ENCODE measurements at places on chromosomes 6 and 20.
A peak's percentile ranks its signal among the peaks of the same experiment; 100 is the strongest.

- DNase-seq, result no peak
Observed at GRCh38 chr20:64090165-64090564, 6.0 kb upstream of the LKAAEAR1 start.

- DNase-seq, result no peak
Observed at GRCh38 chr6:24589334-24589733, 56.7 kb downstream of the KIAA0319 start.

DNA sequence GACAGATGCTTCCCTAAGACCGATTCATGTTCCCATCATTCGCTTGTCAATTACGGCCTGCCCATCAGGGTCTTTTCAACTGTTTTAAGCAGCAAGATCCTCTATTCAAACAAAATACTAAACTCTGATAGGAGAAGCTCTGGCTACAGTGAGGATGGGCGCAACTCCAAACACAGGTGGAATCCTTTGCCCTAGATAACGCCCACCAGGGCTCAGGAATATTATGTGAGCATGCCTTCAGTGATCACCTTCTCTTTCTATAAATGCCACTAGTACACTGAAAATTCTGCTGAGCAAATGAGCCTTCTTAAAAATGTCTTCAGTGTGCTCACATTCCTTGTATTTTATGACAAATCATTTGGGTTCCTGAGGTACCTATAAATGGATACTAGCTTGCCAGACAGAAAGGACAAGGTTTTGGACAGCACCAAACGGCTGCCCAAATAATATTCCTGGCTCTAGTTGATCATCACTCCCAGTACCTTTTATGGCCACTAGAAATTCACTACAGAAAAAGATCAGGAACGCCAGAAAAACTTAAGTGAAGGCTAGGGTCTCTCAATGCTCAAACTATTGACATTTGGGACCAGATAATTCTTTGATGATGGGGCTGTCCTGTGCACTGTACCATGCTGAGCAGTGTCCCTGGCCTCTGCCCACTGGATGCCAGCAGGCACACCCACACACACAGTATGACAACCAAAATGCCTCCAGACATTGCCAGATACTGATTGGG lies 13.1 kb downstream of the ZNF217 start:
- DNase-seq, result no peak

DNA sequence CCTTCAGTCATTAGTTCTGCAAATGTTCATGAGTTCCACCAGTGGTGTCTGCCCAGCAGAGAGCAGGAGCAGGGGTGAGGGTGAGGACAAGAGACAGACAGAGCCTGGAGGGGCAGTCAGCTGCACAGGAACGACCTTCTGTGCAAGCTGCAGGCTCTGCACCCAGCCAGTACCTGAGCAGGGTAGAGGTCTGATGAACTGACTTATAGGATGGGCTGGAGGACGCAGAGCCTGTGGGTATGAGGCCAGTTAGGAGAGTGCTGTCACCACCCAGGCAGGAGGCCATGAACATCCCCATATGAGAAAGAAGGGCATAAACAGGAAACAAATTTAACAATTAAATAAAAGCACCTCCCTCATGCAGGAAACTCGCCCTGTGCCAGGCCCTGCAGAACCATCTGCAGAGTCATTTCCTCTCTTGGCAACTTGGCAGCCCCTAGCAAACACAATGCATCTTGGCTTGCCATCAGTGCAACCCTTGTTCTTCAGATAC lies 17.9 kb downstream of the C6orf15 start:
- DNase-seq, result no peak

DNA sequence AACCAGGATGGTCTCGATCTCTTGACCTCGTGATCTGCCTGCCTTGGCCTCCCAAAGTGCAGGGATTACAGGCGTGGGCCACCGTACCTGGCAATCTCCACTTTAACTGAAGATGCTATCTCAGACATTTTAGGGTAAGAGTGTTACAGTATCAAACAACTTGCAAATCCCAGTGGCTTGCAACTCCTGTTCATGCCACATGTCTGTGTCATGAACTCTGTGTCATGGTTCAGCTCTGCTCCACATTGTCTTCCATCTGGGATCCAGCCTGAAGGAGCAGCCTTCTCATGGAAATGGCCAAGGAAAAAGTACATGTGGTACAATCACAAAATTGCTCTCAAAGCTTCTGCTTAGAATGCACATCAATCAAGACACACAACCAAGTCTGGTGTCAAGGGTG lies 114.9 kb downstream of the MAP3K5 start:
- DNase-seq, result no peak

DNA sequence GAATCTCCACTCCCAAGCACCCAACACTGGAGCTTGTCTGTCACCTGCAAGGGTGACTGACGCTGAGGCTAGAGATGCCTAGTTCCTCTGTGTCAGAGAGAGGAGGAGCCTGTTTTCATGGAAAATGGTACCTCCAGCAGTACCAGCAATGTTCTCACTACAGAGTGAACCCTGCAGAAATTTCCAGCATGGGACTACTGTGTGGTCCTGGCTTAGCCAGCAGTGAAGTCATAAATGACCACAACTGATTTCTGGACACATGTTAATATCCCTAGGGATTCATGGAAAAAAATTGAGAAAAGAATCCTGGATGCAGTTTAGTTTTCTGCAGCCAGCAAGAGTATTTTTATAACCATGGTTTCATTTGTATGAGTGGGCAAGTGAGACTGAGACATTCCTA lies 468.1 kb downstream of the CD83 start:
- no peak for DNase-seq

GRCh38 chr6:38319256-38320212 lies 320.2 kb downstream of the BTBD9 start:
- no peak for DNase-seq

GRCh38 chr20:13231031-13231752 lies 10.1 kb downstream of the ISM1 start:
- DNase-seq, result no peak

- DNase-seq, result peak; percentile 16
Observed at GRCh38 chr6:57173056-57173885, 1.1 kb downstream of the BAG2 start.

DNA sequence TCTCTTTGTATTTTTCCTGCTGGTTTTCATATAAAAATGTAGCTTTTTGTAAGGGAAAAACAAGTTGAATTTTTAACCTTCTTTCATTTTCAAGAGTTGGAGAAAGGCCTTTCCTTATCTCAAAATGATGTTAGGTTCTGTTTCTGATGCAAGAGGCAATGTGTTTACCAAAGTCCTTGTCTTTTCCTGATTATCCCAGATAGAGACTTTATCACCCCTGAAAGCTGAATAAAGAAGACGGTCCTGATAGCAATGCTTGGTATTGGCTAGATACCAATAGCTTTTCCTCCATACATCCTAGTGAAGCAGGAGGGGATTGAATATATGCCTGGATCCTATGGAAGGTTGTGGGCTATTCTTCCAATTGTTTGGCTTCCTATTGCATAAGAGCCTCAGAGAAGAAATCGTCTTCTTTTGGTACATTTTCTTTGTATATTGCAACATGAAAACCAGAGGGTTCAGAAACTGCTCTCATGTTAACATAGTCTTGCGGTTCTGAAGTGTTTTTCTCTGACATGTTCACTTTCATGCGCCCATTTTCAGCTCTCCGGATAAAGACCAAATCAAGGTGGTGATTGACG lies 5.5 kb downstream of the PNLDC1 start:
- DNase-seq, result no peak

DNA sequence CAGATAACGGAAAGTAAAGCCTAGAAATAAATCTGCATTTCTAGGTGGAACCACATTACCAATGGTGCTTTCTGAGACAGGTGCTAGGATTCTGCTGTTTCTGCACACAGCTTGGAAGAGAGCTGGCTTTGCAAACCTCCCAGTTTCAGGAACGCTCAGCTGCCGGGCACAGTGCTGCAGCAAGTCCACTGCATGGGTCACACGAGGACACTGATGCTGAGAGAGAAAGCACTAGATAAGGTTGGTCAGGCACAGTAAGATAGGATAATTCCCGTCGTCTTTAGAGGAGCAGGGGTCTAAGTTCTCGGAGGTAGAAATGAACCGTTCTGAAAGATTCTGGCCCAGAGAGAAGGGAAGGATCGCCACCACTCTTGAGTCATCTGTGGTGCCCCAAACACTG lies 11.0 kb downstream of the UNC93A start:
- DNase-seq, result no peak

DNA sequence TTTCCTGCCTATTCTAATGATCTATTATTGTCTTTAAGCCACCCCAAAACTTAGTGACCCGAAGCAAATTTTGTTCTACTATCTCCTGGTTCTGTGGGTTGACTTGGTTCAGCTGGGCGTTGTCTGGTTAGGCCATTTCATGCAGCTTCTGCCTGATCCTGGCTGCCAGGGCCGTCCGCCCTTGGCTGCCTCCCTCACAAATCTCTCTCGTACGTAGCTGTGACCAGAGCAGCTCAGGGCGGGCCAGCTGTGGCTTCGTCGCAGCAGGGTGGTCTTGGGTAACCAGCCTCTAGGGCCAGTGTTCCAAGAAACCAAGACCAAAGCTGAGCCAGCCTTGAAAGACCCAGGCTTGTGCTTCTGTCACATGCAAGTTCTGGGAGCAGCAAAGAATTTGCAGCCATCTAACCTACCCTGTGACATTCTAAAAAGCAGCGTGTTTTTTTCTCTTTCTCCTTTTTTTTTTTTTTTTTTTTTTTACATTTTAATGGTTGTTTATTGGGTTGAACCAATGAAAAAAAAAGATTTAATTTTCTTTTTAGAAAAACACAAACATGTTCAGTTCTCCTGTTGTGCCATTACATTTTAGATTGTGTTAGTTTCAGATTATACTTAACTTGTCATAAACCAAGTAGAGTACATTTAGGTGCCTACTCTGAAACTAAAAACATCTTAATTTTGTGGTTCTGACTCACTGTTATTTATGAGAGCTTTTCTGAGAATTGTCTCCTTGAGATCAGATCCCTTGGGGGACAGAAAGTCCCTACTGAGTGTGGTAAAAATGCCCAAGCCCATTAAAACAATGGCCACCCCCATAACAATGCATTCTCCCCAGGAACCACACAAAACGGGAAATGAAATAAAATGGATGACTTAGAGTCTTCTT lies 83.9 kb downstream of the ZDHHC14 start:
- peak; percentile 37 for DNase-seq

GRCh38 chr6:166008441-166009369 lies 158.9 kb downstream of the TBXT start:
- DNase-seq, result peak; percentile 73
